ENCODE measurements at places on chromosomes 4 and X. TPM values are rescaled to one million over a fixed set of nuclear protein-coding genes. Genes with fewer than 3 reads are reported as not detected.

DNA sequence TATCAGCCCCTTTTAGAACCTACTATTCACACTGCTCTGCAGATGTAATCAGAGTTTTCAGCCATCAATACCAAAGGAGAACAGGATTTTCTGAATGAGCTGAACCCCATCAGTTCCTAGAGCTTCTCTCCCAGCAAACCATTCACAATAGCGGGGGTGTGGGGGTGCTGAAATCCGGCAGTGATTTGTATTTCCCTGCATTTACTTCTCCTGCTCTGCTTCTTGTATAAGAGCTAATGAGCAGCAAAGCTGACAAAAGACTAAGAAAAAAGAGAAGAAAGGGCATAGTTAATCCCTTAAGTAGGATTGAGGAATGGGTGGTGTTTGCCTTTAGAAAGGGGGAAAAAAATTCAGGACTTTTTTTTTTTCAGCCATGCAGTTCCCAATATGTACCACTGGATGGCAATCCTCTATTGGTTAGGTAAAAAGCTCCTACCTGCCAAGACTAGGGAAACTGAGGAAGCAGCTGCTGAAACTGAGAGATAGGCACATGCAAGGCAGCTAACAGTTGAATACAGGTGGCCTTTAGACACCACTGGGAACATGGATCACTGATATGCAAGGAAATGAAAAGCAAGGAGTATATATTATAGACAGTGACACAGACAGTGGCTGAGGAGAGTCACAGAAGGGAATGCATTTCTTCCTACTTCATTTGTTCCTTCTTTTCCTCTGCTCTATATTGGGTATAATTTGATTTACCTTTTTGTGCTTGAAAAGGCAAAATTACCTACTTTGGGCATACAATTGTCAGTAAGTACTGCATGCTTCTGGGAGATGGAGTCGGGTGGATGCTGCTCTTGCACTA lies 217.9 kb downstream of the HS6ST2 start:
- DNase-seq, result no peak

GRCh38 chr4:100894339-100894870 lies 376.6 kb upstream of the EMCN start:
- no peak for DNase-seq

GRCh38 chrX:130975947-130976346 lies 72.9 kb upstream of the ENOX2 start:
- DNase-seq, result peak; percentile 49

DNA sequence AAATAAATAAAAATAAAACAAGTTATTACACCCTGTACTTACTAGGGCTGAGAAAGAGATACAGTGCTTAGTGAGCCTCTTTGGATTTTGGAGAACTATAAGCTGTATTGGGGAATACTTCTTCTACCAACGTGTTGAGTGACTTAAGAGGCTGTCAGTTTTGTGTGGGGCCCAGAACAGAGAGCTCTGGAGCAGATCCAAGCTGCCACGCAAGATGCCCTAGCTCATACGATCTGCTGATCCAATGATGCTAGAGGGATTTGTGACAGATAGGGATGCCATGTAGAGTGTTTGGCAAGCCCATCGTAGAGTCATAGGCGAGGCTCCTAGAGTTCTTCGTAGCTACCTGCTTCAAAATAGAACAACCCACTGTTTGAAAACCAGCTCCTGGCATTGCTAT lies 60.3 kb upstream of the KLF3 start:
- DNase-seq, result no peak

GRCh38 chrX:70470850-70471289 lies 26.2 kb downstream of the DLG3 start:
- no peak for DNase-seq

GRCh38 chrX:115366535-115366934 lies 77.0 kb downstream of the LUZP4 start:
- DNase-seq, result no peak

DNA sequence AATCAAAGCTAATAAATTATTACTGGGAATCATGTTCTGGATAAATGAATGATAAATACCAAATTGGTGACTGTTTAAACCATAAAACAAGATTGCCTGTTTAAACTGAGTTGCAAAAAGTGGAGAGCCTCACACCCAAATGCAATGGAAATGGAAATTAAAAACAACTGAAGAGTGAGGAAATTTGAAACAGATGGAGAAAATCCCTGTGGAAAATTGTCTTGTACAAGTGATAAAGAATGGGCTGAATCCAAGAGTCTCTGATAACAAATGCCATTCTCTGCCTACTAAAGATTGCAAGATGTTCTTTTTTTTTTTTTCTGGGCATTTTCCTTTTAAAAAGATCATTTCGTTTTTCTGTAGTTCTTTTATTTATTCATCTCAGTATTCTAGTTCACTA lies 426.3 kb downstream of the NLGN4X start:
- DNase-seq, result no peak

- DNase-seq, result no peak
These were observed 36.9 kb downstream of the MORC4 start for GRCh38 chrX:106963111-106963510.

GRCh38 chr4:106418444-106418843 lies 49.9 kb upstream of the GIMD1 start:
- DNase-seq, result no peak

The TEX13D gene
- not detected for polyA plus RNA-seq

The MAGED4 gene
- 20.4 TPM for polyA plus RNA-seq

The ABCG2 gene
- 5.6 TPM for polyA plus RNA-seq

Measured in muscle of arm (tissue), 14 donors.